ENCODE measurements at places on chromosomes 4 and X. TPM values are rescaled to one million over a fixed set of nuclear protein-coding genes. Genes with fewer than 3 reads are reported as not detected.

DNA sequence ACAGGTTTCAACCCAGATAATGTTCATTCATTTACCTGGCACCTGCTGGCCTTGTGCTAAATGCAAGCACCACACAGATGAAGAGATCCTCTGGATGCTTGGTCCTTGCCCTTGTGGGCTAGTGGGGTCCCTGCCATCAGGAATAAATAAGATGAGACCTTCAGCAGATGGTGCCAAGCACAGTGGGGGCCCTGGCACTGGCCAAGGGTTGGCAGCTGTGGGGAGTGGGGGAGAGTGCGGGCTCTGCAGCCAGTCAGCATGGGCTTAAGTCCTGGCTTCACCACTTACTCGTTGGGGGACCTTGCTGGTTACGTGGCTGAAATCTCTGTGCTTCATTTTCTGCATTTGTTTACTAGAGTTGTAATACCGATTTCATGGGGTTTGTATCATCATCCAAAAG lies 6.9 kb downstream of the LAP3 start:
- DNase-seq, result no peak
- H3K36me3 ChIP-seq, result peaks cover 32% of the 10 kb centered on the region
- no peak overlapping the region for H3K27ac ChIP-seq

GRCh38 chr4:152644130-152644529 lies 35.7 kb downstream of the TMEM154 start:
- peaks cover 11% of the 10 kb centered on the region for H3K4me1 ChIP-seq
- no peaks in the 10 kb centered on the region for H3K36me3 ChIP-seq
- no peak for DNase-seq

The TEX13B gene
- total RNA-seq, result not detected

DNA sequence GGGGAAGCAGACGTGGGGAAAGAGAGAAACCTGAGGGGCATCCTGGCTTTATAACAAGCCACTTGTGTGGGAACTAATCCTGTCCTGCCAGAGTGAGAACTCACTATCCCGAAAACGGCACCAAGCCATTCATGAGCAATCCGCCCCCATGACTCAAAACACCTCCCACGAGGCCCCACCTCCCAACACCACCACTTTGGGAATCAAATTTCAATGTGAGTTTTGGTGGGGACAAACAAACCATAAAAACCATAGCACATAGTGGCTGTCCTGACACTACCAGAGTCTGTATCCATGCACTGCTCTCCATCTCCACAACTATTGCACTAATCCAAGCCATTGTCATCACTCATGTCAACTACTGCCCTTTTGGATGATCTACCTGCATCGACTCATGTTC lies 28.5 kb upstream of the SEPTIN6 start:
- no peak overlapping the region for H3K27ac ChIP-seq
- H3K36me3 ChIP-seq, result no peaks in the 10 kb centered on the region
- no peak for DNase-seq
- no peaks in the 10 kb centered on the region for H3K4me1 ChIP-seq
- H3K27me3 ChIP-seq, result no peaks in the 10 kb centered on the region
- no peak overlapping the region for H3K4me3 ChIP-seq

DNA sequence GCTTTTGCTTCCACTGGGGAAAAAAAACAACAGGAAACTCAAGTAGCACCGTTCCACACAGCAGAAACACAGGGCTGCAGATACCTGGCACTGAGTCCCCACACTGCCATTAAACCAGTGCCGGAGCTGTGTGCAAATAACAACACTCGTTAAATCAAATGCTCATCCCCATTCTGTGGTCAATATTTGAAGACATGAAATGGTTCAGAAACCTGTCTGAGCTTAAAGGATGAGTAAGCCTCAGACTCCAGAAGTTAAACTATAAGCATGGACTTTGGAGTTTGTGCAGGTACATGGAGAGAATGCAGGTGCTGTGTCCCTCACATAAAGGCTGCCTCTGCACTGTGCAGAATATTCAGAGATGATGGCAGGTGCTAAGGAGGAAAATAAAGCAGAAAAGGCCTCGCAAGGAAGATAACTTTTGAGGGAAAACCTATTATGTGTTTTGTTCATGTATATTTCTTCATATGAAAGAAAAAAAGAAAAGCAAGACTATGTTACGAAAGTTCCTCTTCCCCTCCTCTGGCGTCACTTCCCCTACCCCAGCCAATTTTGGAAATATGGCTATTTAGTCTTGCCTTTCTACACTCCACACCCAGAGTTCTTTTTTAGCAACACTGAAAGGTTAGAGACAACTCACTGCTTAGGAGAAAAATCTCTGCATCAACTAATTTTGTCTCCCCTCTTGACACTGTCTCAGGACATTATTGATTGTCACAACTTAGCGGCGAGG lies 4.6 kb downstream of the MPP1 start:
- no peak overlapping the region for H3K27ac ChIP-seq
- no peak overlapping the region for H3K4me3 ChIP-seq
- H3K27me3 ChIP-seq, result peaks cover 23% of the 10 kb centered on the region

The SPATA18 gene
- 7.4 TPM for total RNA-seq

The TECRL gene
- not detected for total RNA-seq

GRCh38 chr4:2898001-2898400 lies 54.4 kb downstream of the ADD1 start:
- H3K4me1 ChIP-seq, result peaks cover 5% of the 10 kb centered on the region
- no peaks in the 10 kb centered on the region for H3K27me3 ChIP-seq
- no peak for DNase-seq
- no peak overlapping the region for H3K27ac ChIP-seq
- H3K4me3 ChIP-seq, result no peak overlapping the region

DNA sequence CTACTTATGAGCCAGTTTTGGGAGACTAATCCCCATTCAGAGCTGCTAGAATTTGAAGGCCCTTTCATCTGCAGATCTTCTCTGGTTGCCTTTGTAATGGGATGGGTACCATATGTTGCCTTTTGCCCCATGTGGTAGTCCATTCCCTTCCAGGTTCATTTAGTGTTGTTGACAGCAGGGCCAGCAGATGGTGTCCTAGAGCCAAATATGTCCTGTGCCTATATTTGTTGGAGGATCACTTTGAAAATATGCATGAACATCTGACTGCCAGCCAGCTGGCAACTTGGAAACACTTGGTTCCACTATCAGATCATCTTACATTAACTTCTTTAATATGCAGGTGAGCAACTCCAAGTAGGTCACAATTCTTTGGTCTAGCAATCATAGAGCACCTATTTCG lies 30.4 kb downstream of the CFAP299 start:
- H3K4me3 ChIP-seq, result no peak overlapping the region
